Activated T-helper 17 cell treated with anti-CD3 and anti-CD28 coated beads, Interleukin-2, amount 50 U/mL, for 72 hours (primary cell): ENCODE measurements at places on chromosomes 16 and 17.

GRCh38 chr17:62745806-62746205, 62.3 kb downstream of the MARCHF10 start:
- H3K27ac ChIP-seq: no peak overlapping the region
- H3K4me3 ChIP-seq: no peak overlapping the region
- peaks cover 6% of the 10 kb centered on the region for H3K4me1 ChIP-seq

DNA sequence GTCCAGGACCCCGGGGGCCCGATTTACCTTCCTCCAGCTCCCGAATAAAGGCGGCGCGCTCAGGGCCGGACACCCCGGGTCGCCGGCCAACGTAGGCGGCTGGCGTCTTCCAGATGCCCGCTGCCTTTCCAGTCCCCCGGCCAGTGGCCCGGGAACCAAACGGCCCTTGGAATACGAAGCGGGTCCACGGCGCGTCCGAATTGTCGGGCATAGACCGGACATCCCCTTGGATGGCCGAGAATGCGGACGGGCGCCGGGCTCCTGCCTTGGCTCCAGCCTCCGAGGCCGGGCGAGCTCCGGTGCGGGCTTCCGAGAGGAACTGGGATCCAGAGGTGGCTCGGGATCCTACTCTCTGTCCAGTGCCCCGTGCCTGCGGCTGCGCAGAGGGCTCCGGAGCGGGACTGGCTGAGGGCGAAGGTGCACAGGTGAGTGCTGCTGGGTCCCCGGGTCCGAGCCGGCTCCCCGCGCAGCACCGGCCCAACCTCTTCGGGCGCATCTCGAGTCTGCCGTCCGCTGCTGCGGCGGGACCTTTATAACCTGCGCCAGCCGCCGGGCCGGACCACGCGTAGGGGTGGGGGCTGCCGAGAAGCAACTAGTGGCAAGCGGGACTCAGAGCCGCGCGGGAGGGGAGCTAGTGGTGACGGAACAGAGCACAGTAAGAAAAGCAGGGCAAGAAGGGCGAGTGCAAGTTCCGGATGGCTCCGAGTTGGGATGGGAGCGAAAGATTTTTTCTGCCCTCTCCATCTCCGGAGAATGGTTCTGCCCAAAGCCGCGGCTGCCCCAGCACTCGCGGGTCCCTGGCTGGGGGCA, at the start of gene HAP1:
HAP1 (minus strand) TSS at position 505 of the 810 bp plus-strand sequence; CDS start at position 496, 9 bp downstream.
- H3K4me1 ChIP-seq: no peaks in the 10 kb centered on the region
- H3K27me3 ChIP-seq: peaks cover 31% of the 10 kb centered on the region
- H3K4me3 ChIP-seq: peak within 1 kb of the TSS; percentile 36
- no peaks in the 10 kb centered on the region for H3K36me3 ChIP-seq

DNA sequence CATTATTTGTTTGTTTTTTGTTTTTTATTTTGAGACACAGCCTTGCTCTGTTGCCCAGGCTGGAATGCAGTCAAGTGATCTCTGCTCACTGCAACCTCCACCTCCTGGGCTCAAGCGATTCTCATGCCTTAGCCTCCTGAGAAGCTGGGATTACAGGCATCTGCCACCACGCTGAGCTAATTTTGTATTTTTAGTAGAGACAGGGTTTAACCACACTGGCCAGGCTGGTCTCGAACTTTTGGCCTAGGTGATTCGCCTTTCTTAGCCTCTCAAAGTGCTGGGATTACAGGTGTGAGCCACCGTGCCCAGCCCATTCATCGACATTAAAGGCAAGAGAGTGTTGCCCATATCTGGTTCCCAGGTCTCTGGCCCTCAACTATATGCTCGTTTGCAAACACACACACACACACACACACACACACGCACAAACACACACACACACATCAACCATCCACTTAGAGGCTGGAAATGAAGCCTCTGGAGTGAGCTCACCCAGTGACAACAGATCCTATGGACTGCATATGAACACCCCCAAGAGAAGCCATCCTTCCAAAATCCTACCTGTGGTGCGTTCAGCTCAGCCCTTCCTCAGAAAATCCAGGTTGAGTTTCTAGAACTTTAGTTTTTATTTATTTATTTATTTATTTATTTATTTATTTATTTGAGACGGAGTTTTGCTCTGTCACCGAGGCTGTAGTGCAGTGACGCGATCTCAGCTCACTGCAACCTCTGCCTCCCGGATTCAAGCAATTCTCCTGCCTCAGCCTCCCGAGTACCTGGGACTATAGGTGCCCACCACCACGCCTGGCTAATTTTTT, 12.3 kb upstream of the SEPHS2 start:
- peak overlapping the region; percentile 95 for H3K27ac ChIP-seq
- H3K4me3 ChIP-seq: peak overlapping the region; percentile 79
- H3K27me3 ChIP-seq: no peaks in the 10 kb centered on the region
- peaks cover 9% of the 10 kb centered on the region for H3K36me3 ChIP-seq
- H3K4me1 ChIP-seq: peaks cover 24% of the 10 kb centered on the region

GRCh38 chr17:61340431-61341209, 59.0 kb upstream of the TBX2 start:
- H3K36me3 ChIP-seq: no peaks in the 10 kb centered on the region
- H3K4me1 ChIP-seq: no peaks in the 10 kb centered on the region
- no peak for ATAC-seq
- no peak overlapping the region for H3K4me3 ChIP-seq

DNA sequence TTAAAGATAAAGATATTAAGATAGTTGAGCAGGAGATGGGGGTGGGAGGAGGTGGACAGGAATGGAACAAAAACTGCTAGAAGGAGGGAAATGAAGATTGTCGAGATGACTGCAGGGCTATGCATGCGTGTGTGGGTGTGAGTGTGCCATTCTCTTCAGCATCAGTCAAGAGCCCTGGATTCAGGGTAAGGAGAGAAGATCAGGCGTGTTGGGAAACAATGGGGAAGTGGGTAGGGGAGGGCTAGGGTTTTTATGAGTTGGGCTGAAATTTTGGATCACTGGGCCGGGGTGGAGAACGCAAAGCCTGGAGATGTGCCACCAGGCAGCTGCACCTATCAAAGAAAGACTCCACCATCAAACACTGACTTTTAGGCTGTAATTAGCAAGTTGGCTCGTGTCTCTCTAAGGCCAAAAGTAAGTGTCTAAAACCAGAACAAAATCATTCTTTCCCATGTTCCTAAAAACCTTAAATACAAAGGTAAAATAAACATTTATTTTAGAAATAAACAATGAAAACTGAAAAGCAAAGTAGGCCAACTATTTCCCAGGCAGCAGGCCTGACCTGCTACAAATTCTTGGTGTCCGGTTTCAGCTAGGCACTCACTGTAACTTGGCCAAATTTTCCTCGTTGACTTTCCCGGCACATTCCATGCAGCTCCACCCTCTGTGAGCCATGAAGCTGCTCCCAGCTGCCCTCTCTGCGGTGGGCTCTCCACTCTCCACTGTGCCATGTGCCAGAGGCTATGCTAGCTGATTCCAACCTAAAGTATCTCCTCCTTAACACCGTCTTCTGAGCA, 4.2 kb downstream of the CDRT4 start:
- no peaks in the 10 kb centered on the region for H3K27me3 ChIP-seq
- H3K4me3 ChIP-seq: no peak overlapping the region
- no peak for ATAC-seq
- no peak overlapping the region for H3K27ac ChIP-seq
- H3K36me3 ChIP-seq: peaks cover 10% of the 10 kb centered on the region

GRCh38 chr17:81533339-81534141, 5.4 kb downstream of the FSCN2 start:
- H3K36me3 ChIP-seq: peaks cover 11% of the 10 kb centered on the region
- H3K4me1 ChIP-seq: no peaks in the 10 kb centered on the region
- no peak overlapping the region for H3K4me3 ChIP-seq
- H3K27me3 ChIP-seq: peaks cover 7% of the 10 kb centered on the region
